ENCODE measurements at places on chromosomes 5 and 9.

GRCh38 chr9:128188209-128188608 lies 3.2 kb downstream of the CIZ1 start:
- DNase-seq, result no peak

DNA sequence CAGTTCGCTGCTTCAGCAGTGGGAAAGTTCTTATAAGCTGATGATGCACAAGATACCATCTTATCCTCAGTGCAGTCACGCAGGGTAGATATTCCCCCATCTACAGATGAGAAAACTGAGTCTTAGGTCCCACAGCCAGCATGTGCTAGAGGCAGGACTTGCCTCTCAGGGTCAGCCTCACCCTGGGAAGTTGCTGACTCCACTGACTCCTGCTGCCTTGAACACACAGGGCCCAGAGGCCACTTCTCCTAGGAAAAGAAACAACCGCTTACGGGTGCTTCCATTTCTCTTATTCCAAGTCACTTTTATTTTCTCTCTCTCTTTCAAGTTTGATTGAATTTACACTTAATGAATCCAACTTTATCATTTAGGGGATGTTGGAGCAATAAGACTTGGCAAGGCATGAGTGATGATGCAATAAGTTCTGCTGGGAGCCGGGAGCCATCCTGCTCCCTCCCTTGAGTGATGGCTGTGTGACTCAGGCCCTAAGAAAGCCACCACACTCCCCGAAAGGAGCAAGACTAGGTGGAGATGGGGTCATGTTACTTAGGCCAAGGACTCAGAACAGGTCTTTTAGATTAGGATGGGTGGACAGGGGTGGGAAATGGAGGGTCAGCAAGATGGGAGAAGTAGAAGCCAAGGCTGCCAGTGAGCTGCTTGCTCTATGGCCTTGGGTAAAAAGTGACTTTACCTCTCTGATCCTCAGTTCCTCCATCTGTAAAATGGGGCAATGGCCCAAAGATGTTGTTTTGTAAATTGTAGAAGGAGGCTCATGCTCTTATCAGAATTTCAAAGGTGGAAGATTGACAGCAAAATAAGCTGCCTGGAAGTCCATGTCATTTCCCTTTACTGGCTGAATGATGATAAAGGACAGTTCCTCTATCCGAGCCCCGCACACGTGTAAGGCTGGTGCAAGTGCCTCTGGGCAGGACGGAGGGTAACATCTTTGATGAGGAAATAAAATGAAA lies 67.4 kb upstream of the ZNF618 start:
- DNase-seq, result no peak

DNA sequence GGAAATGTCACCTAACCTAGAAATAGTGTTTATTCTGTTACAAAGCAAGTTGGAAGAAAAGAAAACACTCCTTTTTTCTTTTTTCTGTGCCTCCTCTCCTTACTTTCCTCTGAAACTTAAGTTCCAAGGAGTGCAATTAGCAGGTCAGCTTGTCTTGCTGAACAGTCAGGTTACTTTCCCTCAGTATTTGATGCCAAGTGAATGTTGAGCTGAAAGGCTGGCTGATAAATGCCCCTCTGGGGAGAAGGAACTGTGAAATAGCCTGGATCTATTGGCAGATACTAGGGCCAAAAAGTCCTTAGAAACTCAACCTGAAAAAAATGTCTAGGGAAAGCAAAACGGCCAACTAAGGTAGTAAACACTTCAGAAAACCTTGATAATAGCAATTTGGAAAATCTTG lies 43.6 kb downstream of the GRIA1 start:
- DNase-seq, result no peak

- no peak for DNase-seq
Observed at GRCh38 chr5:30401479-30402058, 791.9 kb upstream of the CDH6 start.

- no peak for DNase-seq
Observed at GRCh38 chr5:5285906-5286305, 136.6 kb upstream of the ICE1 start.

- no peak for DNase-seq
Observed at GRCh38 chr9:107348836-107349235, 65.8 kb downstream of the RAD23B start.

DNA sequence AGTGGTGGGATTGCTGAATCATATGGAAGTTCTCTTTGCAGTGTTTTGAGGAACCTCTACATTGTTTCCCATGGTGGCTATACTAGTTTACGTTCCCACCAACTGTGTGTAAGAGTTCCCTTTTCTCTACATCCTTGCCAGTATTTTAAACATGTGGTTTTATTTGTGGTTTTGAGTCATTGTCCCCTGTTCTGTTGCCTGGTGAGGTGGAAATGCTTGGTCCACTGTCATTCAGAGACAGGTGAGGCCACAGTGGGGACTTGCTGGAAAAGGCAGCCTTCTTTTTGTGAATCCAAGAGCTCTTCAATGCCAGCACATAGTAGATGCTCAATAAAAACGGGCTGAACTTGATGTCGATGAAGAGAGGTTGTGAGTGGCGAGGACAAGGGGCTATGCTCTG lies 44.2 kb downstream of the SH3PXD2B start:
- DNase-seq, result no peak
